ENCODE measurements at places on chromosomes 13 and 19.

DNA sequence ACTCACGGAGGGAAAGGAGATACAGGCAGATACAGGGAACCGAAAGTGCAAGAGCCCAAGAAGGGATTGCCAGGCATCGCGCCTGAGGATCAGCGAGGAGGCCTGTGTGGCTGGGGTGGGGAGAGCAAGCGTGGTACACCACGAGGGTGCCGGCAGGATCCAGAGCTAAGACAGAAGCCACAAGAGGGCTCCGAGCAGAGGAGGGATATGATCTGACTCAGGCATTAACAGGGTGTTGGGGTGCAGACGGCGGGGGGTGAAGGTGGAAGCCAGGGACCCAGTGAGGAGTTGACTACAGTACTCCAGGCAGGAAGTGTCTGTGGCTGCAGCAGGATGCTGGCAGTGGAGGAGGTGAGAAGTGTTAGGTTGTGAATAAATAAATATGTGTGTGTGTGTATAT, 5.4 kb upstream of the PPP1R37 start:
- no peak for DNase-seq

GRCh38 chr19:20078581-20079031, 806 bp downstream of the ZNF90 start:
- DNase-seq, result peak; percentile 78

DNA sequence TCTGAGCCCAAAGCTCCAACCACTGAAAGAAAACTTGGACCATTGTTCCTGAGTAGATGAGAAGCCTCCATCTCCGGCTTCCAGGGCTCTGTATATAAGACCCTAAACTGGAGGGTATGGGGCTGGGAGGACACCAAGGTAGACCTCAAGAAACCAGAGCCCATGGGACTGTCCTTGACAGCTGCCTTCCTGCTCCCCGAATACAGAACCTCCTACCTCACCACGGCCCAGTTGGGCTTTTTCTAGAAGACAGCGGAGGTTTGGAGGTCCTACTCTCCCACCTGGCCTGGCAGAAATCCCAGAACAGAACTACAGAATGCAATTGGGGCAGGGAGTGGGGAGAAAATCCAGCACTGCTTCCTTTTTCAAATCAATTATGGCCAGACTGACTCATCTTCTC, 177.3 kb upstream of the ZNF507 start:
- no peak for DNase-seq

DNA sequence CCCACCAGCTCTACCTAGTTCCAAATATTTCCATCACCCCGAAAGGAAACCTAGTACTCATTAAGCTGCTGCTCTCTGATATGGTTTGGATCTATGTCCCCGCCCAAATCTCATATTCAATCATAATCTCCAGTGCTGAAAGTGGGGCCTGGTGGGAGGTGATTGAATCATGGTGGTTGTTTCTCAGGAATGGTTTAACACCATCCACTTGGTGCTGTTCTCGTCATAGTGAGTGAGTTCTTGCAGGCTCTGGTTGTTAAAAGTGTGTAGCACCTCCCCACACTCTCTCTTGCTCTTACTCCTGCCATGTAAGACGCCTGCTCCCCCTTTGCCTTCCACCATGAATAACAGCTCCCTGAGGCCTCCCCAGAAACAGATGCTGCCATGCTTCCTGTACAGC, 43.4 kb upstream of the MED4 start:
- no peak for DNase-seq

- no peak for DNase-seq
These were observed 26.3 kb upstream of the KL start for GRCh38 chr13:32989942-32990341.

DNA sequence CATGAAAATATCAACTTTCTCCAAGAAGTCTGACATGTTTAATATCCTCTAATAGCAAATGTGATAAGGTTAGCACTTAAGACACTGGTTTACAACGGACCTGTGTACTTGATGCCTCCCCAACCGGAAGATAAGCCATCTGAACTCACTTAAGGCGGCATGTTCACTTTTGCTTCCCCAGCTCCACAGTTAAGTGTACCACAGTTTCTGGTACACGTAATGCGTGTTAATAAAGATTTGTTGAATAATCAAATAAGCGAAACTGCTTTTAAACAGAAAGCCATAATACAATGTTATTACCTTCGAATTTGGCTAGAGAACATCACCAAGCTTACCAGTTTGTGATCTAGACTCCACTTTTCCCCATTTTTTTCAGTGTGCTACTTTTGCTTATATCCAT, 1.4 kb upstream of the PAN3 start:
- no peak for DNase-seq

DNA sequence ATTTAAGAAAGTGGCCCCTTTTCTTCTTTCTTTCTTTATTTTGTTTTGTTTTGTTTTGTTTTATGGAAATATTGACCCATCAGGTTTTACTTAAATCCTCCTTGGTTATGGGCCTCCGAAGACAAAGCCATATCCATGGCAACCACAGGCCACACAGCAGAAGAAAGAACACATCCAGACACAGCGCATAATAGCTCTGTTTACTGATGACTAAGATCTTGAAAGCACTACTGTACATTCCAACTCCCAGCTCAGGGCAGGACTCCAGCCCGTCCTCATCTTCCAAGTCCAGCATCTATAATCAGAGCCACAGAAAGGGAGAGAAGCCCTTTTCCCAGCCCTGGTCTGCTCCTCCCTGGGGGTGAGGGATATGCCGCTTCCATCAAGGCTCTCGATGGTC, 84.3 kb downstream of the NUFIP1 start:
- no peak for DNase-seq

- no peak for DNase-seq
These were observed 2.3 kb downstream of the COMP start for GRCh38 chr19:18788529-18789421.

DNA sequence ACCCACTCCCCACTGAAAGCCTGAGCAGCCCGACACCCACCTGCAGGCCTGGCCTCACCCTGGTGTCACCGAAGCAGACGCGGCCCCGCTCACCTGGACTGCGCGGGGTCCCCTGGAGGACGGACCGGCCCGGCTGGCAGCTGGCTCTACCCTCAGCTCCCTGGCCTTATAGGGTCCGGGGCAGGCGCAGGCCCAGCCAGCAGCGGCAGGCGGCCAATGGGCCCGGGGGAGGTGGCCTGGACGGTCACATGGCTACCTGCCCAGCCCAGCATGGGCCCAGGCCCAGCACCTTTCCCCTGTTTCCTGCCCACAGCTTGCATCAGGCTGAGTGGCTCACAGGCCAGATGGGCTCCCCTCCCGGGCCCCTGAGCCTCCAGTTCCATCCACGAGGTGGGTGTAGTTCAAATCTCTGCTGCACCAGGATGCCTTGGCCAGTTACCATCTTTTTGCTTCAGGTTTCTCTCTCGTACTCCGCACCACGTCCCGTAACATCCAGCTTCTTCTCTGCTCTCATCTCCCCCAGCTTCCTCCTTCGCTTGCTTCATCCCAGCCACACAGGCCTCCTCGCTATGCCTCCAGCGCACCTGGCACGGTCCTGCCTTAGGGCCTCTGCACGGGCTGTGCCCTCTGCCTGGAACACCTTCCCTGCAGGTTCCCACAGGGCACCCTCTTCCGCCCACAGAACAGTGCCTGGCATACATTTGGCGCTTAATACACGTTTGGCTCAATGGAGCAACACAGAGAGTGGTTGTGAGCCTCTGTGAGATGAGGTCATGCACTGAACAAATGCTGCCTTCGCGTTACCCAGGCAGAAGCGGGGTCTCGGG, at the start of gene PLIN4:
Gene PLIN4 (minus strand): TSS at position 142 of the 827 bp plus-strand sequence. CDS start 214 bp downstream, outside the sequence.
- no peak for DNase-seq

GRCh38 chr13:40519637-40520036, 146.8 kb downstream of the FOXO1 start:
- DNase-seq, result no peak

DNA sequence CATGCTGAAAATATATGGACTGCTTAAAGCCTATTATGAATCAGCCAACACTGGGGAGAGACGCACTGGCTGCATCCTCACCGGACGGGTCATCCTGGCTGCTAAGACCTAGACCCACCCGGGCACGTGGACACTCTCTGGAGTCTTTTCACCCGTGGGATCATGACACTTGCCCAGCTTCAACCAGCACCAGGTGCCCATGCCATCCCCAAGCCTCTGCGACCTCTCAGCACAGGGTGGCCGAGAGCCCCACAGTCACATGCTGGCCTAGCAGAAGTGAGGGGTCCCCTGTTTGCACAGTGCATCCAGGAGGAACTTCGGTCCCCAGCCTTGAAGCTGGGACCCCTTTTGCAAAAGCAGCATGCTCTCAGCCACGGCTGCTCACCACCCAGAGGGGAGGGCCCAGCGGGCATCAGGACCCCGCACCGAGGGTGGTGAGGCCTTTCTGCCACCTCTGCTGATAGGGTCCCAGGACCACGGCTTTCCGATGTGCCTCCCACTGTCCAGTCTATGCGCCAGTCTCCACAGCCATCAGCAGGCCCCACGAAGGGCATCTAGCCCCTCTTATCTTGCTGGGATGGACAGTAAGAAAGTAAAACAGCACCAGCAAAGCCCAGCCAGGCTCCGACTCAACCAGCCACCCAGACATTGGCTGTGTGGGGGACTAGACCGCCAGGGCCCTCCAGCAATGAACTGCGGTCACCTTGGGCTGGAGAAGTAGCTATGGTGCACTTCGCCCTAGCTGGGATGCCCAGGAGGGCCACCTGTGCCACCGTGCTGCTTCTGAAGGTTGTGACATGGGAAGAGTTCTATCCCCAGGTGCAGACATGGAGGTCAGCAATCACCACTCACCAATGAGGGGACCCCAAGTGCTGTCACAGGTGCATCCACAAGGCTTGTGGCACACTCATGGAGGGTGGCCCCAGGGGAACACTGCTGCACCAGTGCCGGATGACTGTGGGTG, 73.1 kb downstream of the CEBPG start:
- DNase-seq, result no peak

DNA sequence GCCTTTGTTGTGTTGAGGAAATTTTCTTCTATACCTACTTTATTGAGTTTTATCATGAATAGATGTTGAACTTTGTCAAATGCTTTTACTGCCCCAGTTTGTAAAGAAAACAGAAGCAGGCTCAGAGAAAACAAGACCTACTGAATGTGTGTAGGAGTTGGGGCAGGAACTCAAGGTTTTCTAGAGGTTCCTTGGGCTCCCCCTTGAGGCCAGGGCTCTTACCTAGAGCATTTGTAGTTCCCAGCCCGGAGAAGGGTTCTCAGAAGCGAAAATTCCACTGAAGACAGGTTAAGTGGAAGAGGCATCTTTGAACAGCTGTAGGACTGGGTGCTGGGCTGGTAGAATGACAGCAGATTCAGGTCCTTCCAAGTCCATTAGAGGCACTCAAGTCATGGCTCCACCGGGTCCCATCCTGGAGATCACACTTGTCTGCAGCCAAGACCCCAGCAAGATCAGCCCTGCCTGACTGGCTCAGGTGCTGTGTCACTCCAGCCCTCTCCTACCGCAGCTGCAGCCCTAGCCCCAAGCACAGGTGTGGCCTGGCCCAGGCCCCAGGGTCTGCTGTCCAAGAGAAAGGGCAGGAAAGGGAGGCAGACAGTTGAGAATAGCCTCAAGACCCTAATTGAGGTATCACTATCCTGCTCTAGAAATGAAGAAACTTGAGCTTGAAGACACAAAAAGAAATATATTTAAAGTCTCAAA, 425.5 kb downstream of the PCDH20 start:
- DNase-seq, result no peak

- DNase-seq, result no peak
These were observed 3.5 kb downstream of the FOSB start for GRCh38 chr19:45471111-45471930.

- DNase-seq, result peak; percentile 62
These were observed at the start of gene DCLK1 for GRCh38 chr13:36131222-36131930. Gene DCLK1 (minus strand): TSS chr13:36131382.

DNA sequence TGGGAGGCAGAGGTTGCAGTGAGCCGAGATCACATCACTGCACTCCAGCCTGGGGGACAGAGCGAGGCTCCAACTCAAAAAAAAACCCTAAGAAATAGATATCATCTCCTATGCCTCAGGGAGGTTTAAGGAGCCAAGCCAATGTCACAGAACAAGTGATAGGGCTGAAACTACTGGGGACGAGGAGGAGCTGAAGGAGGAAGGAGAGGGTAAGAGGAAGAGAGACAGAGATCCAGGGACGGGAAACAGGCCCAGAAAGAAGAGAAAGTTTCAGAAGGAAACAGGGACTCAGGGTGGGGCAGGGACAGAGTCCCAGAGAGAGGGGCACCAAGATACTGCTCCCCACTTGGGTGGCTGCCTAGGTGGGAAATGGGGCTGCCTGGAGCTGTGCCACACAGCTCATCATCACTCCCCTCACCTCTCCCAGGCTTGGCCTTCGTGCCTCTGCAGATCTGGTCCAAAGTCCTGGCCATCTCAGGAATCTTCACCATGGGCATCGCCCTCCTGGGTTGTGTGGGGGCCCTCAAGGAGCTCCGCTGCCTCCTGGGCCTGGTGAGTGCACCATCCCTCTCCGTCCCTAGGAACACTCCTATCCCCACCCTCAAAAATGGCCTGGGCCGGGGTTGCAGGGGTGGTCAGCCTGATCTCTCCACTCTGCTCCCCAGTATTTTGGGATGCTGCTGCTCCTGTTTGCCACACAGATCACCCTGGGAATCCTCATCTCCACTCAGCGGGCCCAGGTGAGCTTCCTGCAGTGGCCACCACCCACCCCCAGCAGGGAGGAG, 1.5 kb downstream of the CD37 start:
- no peak for DNase-seq
